Effector memory CD4-positive, alpha-beta T cell (primary cell): ENCODE measurements at places on chromosomes 12 and 14.

DNA sequence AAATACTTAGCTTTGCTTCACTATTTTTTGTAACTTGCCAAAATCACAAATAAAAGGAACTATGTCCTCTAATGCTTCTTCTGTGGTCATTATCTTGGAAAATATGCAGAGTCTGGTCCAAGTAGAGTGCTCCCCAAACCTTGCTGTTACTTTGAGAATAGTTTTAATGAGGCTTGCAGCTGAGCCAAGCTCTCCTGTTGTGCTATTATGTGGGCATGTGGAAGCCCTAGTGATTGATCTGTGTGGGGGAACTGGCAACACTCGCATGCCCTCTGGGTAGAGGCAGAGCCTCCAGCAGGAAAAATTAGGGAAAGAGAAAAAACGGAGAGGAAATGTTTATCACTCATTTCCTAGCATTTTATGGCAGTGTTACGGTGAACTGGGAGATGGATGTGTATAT lies 473.1 kb downstream of the EGLN3 start:
- DNase-seq, result no peak

DNA sequence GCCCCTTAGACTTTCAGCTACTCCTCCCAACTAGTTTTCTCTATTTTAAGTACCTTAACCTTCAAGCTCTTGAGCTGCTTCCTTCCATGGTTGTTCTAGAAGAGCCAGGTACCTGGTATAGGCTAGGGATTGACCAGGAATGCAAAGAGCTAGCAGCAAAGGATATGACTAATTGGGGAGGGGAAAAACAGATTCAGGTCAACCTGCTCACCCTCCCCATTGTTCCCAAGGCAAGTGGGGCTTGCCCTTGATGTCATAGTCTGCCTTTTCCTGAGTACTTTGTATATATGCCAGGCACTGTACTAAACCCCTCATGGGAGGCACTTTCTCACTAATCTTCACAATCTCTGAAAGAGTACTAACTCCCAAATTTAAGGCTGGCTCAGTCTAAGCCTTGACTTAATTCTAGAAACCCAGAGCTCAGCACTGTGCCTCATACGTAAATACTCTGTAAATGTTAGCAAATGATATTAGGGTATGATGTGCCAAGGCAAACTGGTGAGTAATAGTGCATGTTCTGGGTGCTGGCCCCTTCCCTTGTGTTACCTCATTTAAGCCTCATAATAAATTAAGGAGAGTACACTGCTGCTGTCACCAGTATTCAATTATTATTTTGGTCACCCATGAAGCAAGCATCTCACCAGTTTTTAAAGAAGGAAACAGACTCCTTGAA lies 42.2 kb downstream of the SUDS3 start:
- no peak for DNase-seq

GRCh38 chr12:24360907-24361306 lies 411.4 kb upstream of the SOX5 start:
- DNase-seq, result no peak

DNA sequence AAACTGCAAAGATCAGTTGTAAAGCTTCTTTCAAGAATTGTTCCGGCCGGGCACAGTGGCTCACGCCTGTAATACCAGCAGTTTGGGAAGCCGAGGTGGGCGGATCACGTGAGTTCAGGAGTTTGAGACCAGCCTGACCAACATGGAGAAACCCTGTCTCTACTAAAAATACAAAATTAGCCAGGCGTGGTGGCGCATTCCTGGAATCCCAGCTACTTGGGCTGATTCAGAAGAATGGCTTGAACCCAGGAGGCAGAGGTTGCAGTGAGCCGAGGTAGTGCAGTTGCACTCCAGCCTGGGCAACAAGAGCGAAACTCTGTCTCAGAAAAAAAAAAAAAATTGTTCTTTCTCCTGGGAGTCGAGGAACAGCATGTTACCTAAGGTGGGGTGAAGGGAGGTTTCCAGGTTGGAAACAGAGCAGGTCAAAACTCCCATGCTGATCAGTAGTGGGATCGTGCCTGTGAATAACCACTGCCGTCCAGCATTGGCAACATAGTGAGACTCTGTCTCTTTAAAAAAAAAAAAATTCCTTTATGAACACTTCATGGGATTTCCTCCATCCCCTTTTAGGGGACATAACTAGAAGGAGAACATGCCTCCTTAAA lies 13.9 kb downstream of the FBXO34 start:
- no peak for DNase-seq

- peak; percentile 23 for DNase-seq
These were observed at the start of gene SOCS2 for GRCh38 chr12:93571925-93572711. Gene SOCS2 (plus strand): TSS chr12:93572675. CDS start chr12:93572898, 223 bp downstream.

DNA sequence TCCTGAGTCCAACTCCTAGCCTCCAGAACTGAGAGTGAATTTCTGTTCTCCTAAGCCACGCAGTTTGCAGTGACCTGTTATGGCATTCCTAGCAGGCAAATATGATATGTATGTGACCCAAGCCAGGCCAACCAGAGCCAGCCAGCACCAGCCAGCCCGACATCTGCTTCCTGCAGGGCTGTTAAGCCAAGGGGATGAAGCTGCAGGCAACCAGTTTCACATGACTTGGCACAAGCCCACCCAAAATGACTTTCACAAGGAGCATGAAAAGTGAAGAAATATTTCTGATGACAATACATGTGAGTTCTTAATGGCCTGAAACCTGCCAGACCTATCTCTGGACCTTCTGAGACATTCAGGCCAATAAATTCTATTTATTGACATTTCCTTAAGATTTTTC lies 68.1 kb downstream of the ITPK1 start:
- no peak for DNase-seq

- no peak for DNase-seq
These were observed 109.0 kb upstream of the AMIGO2 start for GRCh38 chr12:47188576-47189441.

DNA sequence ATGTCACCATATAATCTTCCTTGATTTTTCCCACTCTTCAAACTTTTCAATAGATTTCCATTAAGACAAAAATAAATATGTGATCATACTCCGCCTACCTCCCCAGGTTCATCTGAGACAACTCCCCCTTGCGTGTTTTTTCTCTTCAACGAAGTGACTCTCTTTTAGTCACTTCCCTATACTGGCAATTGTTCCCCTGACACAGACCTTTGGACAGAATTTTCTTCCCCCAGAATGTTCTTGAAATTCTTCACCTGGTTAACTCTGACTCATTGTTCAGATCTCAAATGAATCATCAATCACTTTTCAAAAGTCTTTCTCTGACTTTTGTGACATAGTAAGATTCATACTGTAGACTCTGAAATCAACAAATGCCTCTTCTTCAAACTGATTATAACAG lies 727.3 kb upstream of the LMO3 start:
- no peak for DNase-seq

- DNase-seq, result no peak
These were observed 17.3 kb downstream of the GPR68 start for GRCh38 chr14:91227183-91227628.

GRCh38 chr14:33404964-33405574 lies 466.4 kb downstream of the NPAS3 start:
- DNase-seq, result no peak

- no peak for DNase-seq
These were observed 55.8 kb downstream of the SRRM4 start for GRCh38 chr12:119036878-119037825.

DNA sequence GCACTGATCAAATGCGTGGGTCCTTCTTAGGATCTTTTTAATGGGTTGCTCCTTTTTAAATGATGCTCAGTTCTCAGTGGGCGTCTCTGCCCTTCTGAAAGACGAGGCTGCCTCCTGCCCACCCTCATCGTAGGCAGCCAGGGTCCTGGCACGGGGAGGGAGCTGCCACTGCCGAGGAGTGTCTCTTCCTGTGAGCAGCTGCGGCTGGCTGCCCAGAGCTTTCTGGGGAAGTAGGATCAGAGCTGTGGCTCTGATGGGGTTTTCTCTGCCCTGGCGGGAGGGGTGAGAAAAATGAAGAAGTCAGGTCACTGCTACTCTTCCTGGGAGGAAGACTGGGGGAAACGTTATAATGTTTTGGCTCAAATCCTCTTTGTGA lies 31.1 kb upstream of the BEGAIN start:
- no peak for DNase-seq

GRCh38 chr12:27343255-27344000 lies 10.8 kb downstream of the BMAL2 start:
- DNase-seq, result no peak
